ENCODE measurements at places on chromosomes 11 and 22.

DNA sequence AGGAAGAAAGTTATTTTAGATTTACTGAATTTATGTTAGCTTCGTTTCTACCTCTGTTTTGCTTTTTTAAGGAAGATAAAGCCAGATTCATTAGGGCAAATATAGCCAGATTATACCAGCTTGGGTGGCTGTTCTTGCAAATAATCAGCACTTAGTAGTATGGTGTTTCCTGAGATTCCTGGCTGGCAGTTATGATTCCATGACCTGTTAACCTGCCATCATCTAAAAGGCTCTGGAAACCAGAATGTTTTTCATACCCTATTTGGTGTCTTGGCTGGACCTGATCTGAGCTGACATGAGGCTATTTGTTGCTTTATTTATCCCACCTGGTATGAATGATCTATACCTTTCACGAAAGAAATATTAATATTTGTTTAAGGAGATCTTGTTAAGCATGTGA is 82.7 kb upstream of the HORMAD2 start:
- no peak for DNase-seq

DNA sequence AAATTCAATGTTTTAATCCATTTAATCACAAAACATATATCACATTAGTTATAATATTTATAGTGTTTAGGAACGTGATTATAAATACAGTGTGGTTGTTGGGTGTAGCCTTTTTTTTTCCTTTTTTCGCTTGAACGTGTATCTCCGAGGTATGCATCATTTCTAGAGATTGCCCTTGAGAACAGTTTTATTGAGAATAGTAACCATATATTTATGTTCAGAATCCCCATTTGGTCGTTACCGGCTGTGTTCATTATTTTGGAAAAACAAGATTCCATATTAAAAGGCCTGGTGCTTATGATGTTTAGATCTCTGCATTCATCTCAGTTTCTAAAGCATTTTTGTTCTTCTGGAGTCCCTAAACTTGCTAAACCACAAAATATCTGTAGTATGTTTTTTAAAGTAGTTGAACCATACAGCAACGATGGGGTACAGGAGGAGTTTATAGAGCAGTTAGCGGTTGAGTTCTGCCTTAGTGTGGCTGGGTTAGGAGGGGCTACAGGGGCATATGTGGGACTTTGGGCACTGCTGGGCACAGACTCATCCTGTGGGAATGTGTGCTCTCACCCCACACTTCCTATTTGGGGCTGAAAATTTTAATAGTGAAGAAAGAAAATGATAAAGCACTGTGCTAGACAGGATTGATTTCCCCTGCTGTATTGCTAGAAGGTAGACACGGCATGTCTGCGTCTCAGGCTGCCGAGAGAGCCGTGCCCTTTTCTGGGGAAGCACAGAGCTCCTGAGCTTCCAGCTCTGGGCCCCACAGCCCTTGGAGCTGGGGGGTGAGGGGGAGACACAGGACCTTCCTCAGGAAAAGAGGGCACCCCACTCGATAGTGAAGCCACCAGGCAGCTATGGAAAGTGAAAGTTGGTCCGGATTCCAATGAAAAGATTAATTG is 81.5 kb upstream of the PPARA start:
- DNase-seq, result no peak

DNA sequence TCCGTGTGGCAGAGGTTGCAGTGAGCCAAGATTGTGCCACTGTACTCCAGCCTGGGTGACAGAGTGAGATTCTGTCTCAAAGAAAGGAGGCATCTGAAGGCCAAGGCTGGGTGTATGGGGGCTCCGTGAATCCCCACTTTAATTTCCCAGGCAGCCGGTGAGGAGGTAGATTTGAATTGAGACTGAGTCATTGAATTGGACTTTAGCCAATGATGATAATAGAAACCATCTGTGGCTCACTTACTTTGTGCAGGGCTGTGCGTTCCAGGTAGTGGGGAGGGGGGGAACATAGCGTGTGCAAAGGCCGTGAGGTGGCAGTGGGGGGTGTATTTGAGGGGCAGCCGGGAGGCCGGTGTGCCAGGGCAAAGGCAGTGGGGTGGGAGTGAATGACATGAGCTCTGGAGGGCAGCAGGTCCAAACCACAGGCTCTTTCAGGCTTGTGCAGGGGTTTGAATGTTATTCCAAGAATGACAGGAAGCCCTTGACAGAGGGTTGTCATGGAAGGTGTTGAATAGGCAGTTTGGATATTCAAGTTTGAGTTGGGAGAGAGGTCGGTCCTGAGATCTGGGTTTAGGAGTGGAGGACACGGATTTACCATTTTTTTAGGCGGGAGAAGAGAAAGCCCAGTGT is 6.1 kb downstream of the ARHGAP8 start:
- DNase-seq, result no peak

DNA sequence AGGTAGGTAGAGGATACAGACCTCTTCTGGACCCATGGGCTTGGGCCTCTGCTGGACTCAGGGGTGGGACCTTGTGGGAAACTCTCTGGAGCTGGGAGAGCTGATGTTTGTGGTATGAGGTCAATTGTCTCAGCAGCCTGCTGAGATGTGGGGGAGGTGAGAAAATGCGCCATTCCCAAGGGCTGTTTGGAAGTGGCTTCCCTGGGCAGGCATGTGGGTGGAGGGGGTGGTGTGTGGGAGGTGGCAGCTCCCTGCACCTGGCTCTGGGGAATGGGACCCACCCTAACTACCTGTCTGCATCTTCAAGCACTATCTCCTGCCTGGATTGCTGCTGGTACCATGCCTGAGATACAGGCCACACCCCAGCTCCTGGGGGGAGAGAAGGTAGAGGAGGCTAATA is 97.4 kb upstream of the THY1 start:
- DNase-seq, result no peak

DNA sequence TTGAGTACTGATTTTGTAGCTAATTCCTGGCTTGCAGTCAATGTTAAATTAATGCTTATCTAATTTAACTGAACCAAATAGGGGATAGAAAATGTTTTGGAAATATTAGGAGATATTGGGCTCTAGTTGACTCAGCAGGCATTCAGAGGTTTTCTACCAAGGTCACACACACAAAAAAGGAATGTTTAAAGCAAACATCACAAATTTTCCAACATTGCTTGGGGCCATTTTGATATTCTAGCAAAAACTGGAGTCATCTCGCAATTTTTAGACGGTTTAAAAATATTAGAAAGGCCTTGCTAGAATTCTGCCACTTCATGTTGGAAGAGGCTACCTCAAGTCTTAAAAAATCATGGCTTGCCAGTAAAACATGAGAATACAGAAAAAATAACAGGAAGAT is 2082.1 kb upstream of the RAG2 start:
- DNase-seq, result no peak

- peak; percentile 41 for DNase-seq
Measured at GRCh38 chr11:47587723-47588326, 1.3 kb downstream of the FAM180B start.

DNA sequence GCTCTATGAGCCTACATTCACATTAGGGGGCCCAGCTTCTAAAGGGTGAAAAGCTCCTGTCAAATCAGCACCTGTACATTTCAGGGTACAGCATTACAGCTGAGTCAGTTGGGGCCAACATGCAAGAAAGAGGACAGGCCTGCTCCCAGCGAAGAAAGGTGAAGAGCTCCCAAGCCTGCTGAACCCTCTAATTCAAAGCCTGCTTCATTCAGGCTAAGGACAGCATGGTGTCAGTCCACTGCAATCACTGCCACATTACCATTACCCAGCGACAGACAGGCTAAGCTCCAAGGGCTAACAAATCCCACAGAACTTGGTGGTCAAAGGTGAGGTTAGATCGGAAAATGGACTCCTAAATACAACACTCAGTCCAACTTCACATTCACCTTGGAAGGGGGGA is 65.4 kb upstream of the CHRM4 start:
- DNase-seq, result no peak

- DNase-seq, result no peak
Measured at GRCh38 chr11:29518389-29519174, 498.2 kb downstream of the KCNA4 start.

DNA sequence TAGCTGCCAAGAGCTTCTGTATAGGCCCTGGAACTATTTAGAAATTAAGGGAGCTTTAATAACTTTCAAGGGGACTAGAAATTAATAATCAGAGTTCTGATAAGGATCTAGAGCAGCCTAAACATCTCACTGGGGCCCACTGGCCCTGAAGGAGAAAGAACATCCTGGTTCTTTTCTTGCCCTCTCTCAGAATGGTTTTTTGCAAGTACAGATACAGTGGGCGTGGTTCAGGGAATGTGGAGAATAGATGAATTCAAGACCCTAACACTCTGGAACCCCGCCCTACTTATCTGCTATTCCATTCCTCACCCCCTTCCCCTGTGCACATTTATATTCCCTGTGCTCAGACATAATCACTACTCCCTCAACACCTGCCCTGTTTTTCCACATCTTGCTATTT is 90.2 kb downstream of the PARVA start:
- DNase-seq, result no peak

GRCh38 chr11:83191491-83191890 is 2.0 kb upstream of the ANKRD42 start:
- DNase-seq, result no peak

- DNase-seq, result no peak
Measured at GRCh38 chr11:78549624-78550409, 24.8 kb downstream of the NARS2 start.

DNA sequence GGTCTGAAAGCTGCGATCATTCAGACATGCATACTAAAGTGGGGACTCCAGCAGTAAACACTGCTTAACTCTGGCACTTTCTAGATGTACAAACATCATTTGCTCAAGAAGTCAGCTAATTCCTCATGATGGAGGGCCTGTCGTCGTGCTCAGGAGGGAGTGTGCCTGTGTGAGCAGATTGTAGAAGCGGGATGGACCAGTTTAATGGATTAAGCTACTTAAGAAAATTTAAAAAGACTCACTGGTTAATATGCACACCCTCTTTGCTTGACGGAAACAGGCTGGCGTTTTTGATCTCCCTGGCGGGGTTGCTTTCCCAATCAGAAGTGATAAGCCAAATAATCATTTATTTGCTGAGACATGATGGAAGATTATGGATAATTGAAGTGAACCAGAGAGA is 79.0 kb downstream of the LDLRAD3 start:
- DNase-seq, result no peak

DNA sequence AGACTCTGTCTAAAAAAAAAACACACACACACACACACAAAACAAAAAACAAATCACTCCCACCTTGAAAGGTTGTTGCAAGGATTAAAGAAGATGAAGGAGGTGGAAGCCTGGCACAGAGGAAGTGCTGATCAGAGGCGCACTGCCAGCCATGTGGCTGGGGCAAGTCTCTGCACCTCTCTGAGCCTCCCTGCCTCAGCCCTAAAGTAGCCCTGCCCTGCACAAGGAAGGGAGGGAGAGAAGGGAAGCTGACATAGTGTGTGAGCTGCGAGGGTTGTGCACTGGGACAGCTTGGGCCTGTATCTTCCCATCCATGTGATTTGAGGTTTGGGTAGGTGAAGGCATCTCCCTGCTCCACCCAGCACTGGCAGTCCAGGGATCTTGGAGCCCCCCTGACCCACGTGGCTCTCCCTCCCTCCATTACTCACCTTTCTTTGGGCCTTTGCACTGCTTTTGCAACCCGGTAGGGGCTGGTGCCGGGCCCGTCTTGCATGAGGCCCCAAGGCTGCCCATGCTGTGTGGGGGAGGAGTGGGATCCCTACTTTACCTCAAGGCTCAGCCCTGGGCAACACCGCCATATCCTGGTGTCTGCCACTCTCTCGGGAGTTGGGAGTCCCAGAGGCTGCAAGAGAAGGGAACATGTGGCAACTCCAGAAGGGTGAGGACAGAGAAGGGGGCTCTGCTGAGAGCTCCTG is 30.5 kb downstream of the IFT27 start:
- DNase-seq, result no peak

GRCh38 chr11:68036717-68037239 is 2.0 kb upstream of the TCIRG1 start:
- DNase-seq, result no peak

GRCh38 chr11:117179048-117179999 is 781 bp downstream of the SIDT2 start:
- no peak for DNase-seq

DNA sequence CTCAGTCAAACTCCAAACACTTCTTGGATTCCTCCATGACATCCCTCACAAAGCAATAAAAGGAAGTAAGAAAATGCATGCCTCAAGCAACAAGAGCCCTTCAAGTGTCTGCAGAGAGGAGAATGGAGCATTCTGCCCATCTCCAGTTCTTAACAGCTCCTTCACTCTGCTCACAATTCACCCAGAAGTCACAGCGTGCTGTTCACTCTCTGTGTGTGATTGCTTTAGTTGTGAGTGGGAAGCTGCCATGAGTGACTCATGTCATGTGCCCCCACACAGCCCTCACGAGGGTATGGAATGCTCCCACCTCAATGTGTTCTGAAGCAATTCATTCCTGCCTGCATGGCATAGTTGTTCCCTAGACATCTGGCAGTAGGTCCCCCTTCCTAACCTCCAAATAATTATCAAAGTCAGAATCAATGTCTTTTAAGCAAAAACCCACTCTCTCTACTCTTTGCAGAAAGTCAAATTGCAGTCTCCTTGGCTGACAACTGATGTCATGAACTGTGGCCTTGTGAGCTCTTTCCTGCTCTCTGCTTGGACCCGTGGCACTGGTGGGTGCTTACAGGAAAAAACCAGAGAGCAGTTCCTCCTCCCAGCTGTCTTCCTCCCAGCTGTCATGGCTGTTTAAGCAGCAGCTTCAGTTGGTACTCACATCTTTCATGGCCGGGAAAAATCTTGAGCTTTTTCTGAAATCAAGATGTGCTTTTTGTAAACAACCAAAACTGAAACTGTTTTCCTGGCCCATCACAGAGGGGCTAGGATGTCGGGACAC is 112.1 kb upstream of the SPON1 start:
- no peak for DNase-seq

DNA sequence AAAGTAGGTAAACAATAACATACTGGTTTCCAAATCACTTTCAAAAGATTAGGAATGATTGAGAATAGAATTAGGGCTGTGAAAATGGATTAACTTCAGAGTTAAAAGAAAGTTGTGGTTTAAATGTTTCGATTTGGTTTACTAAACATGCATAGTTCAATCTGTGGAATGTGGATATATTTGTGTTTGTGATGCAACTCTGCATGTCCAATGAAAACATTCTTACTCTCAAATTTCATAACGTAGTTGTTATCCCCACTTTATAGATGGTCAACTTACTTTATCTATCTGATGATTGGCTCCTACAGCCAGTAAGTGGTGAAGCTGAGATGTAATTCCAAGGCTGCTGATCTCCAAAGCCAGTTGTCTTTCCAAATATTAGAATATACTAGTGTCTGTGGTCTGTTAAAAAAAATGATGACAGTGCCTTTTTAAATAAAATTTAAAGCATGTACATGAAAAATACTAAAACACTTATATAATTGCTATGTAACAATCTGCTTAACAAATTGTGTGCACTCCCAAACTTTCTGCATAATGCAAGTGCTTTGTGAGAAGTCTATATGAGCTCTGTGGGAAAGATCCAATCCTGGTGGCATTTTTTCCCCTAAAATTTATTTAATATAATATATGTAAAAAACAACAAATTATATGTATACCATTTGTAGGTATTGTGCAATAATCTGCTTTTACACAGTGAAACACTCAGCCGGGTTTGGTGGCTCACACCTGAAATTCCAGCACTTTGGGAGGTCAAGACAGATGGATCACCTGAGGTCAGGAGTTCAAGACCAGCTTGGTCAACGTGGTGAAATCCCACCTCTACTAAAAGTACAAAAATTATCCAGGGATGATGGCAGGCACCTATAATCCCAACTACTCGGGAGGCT is 9.7 kb upstream of the SIK3 start:
- DNase-seq, result no peak

GRCh38 chr22:25420925-25421904 is 143.3 kb upstream of the GRK3 start:
- DNase-seq, result no peak

GRCh38 chr22:37199760-37200108 is 11.7 kb upstream of the C1QTNF6 start:
- no peak for DNase-seq

GRCh38 chr11:126495281-126496220 is 140.1 kb downstream of the ST3GAL4 start:
- DNase-seq, result no peak

- no peak for DNase-seq
Measured at GRCh38 chr11:112248201-112248600, 12.5 kb downstream of the PLET1 start.

Measured in midbrain (tissue), 1 donor.